Stimulated activated CD8-positive, alpha-beta memory T cell treated with anti-CD3 and anti-CD28 coated beads, Interleukin-7, amount 100 ng/mL, for 1 hour (primary cell): ENCODE measurements at places on chromosomes 6 and 20.

DNA sequence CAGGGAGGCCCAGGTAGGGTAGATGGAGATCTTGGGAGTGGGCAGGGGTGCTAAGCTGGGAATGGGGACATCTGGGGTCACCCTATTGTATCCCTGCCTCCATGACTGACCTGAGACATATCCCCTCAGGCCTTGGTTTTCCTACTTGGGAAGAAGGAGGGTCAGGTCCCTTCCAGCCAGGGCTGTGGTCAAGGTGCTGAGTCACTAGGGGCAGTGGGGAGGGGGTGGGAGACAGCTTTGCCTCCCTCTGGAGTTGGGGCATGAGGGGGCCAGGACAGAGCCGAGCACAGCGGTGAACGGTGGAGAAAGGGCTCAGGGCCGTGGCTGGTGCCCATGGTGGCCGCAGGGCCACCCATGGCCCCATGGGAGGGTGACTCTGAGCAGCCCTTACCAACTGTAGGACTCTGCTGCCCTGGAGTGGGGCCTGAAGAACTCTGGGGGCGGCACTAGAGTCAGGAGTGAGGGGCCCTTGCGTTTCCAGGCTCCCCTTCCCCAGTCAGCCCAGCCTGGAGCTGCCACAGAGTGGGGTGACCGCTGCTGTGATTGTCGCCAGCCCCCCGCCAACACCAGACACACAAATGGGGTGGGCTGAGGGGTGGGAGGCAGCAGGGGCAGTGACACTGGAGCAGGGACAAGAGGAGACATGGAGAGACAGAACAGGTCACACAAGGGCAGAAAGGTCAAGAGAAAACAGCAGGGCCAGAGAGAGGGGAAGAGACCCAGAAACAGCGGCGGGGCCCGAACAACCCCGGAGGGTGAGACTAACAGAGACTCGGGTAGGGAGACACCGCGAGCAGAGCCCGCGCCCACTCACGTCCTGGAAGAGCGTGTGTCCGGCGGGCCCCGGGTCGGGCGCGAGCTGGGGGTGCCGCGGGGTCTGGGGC lies 576 bp downstream of the NECAB3 start:
- no peak for DNase-seq

- no peak for DNase-seq
Measured at GRCh38 chr20:46704714-46705377, 4.6 kb upstream of the SLC2A10 start.

GRCh38 chr6:154709621-154710020 lies 23.6 kb upstream of the SCAF8 start:
- DNase-seq: no peak

DNA sequence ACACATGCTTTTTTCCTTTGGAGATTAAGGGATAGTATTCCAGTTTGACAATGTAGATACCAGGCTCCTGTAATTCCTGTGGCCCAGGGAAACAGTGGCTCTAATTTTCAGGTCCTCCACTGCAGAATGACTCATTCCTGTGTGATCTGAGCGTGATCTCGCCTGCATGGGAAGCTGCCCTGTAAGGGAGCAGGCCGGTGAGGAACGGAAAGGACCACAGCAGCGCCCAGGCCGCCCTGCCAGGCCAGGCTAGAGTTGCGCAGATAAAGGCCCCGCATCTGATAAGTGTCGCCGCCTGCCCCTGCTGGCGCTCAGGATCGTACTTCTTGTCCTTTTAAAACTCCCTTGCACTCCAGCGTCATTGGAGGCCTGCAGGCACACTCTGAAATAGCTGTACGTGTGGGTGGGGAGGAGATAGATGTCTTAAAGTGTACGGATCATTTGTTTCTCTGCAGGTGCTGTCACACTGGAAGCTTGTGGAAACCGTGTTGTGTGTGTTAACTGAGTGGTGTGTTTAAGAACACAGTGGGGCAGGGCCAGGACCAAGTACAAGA lies 60.7 kb downstream of the SYNJ2 start:
- DNase-seq: no peak

DNA sequence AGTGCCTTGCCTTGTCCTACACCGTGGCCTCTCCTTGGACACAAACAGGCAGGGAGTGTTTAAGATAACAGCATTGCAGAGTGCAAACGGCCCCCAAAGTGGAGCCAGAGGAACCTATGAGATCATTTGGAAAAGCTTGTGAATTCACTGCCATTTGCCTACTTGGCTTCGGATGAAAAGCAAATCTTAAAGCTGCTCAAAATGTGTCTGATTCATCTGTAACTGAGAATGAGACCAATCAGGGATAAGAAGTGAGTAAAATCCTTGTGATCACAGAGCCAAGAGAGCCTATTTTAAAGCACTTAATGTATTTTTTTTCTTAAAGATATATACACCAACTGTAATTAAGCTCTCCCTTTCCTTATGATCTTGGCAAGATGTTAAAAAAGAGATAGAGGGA lies 65.7 kb upstream of the BACH2 start:
- no peak for DNase-seq

GRCh38 chr6:47733879-47734558 lies 35.6 kb downstream of the ADGRF4 start:
- DNase-seq: no peak

DNA sequence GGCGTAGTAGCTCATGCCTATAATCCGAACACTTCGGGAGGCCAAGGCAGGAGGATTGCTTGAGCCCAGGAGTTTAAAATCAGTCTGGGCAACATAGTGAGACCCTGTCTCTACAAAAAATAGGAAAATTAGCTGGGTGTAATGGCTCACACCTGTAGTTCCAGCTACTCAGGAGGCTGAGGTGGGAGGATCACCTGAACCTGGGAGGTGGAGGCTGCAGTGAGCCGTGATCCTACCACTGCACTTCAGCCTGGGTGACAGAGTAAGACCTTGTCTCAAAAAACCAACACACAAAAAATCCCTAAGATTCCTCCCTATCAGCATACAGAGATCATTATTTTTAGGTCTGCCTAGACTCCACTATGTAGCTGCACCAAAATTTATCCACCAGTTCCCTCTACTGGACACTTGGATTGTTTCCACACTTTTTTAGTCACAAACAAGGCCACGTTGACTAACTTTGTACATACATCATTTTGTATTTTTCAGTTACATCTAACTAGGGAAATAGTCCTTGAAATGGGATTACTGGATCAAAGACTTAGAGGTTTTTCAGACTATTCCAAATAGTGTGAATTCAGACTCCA lies 3.6 kb upstream of the PHF1 start:
- no peak for DNase-seq

DNA sequence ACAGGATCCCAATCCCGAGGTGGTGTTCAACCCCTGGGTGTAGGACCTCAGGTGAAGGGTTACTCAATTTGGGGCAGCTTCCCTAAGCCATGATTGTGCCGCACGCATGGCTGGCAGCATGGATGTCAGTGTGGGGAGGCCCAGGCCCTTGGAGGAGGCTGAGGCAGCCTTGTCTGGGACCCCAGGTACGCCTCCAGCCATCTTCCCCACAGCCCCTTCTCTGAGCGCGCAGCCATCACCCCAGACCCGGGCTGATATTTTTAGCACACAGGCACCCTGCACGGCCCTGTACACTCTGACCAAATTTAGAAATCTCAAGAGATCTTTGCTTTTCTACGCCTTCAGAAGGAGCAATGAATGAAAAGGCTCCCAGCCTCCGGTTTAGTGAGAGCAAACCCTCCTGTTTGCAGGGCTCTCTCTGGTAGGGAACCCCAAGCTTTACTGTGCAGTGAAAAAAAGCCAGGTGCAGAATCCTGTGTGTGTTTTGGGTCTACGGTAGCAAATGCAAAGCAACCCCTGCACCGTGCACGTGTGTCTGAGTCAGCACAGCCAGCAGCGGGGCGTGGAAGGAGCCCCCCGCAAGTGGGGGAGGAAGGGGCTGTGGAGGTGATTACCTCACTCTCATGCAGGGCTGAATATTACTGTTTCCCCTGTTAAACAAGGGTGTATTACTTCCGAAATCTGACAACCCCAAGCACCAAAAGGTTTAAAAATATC lies 44.3 kb downstream of the CTCFL start:
- no peak for DNase-seq
